ENCODE measurements at places on chromosomes 13 and 19.
A peak's percentile ranks its signal among the peaks of the same experiment; 100 is the strongest.

DNA sequence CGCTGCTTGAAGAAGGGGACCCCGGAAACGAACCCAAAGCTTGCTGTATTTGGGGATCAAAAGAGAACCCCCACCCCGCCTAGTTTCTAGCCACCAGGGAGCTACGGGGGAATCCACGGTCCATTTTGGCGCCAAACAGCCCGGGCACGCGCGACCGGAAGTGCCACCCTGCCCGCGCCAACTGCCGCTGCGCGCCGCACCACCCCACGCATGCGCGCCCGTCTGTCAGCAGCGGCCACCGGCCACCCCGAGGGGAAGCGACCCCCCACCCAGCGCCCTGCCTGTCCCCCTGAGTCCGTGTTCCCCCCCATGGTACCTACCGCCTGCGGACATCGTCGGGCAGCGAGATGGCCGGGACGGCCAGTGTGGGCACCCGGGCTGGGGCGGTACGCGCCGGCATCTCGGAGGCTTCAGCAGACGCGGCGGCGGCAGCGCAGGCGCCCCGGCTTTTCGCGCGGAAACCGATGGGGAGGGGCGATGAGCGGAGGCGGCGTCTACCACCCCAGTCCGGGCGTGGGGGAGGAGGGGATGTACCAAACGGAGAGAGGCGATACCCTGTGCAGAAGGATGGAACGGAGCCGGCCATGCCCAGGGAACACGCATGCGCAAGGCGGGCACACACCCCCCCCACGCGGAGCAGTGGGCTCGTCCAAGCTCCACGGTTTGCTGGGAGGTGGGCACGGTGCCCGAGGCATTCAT lies at the start of gene DNMT1:
TSS of gene DNMT1 (minus strand) at position 454 of the 699 bp plus-strand sequence. CDS start at position 400, 54 bp downstream.
- peak; percentile 91 for DNase-seq

GRCh38 chr19:10749435-10750384 lies 31.8 kb downstream of the DNM2 start:
- no peak for DNase-seq

- DNase-seq = no peak
Measured at GRCh38 chr13:72141855-72142519, 275.0 kb upstream of the DACH1 start.

- DNase-seq = no peak
Measured at GRCh38 chr13:110521296-110521680, 40.2 kb downstream of the RAB20 start.

GRCh38 chr13:110234532-110234931 lies 72.4 kb downstream of the COL4A1 start:
- no peak for DNase-seq

DNA sequence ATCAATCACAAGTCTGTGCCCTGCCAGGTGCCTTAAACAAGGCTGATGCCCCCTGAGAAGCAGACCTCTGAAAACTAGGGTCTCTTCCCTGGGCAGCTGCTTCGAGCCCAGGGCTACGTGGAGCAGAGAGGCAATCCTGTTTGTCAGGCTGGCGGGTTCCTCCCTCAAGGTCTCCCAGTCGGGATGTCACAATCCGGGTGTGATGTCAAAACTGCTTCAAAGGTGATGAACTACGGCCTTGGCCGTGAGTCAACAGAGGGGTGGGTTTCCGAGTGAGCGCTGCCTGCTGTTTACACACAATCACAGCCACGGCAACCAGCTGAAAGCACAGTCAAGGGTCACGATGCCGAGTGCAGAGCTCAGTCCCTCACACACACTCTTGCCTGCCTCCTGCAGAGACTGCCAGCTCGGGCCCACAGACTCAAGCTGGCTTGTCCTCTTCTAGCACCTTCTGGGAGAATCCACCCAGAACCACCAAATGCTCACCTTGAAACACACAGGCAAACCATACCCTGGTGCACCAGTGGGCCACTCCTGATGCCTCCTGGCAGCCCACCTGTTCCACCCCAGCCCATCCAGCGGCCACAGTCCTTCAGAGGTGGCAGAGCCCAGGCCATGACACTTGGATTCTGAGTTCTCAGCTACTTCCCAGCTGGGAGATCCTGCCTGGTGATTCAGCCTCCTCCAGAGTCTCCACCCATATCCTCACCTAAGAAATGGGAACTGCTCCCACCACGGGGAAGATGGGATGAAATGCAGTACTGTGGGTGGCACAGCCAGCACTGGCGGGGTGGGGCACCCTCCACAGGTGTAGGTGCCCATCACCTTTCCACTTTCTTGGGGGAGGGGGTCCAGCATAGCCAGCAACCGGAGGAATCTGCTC lies 6.8 kb downstream of the ELL start:
- DNase-seq = no peak
